ENCODE measurements at places on chromosomes 11 and 22. TPM values are rescaled to one million over a fixed set of nuclear protein-coding genes. Genes with fewer than 3 reads are reported as not detected.

Gene SYT13
- 6.8 TPM for total RNA-seq

- peak; percentile 96 for DNase-seq
Measured at GRCh38 chr22:44975427-44976262, 34.2 kb downstream of the PHF21B start.

GRCh38 chr11:7545611-7546010 is 31.8 kb downstream of the PPFIBP2 start:
- no peak for DNase-seq

Gene TRIM49
- total RNA-seq, result not detected

DNA sequence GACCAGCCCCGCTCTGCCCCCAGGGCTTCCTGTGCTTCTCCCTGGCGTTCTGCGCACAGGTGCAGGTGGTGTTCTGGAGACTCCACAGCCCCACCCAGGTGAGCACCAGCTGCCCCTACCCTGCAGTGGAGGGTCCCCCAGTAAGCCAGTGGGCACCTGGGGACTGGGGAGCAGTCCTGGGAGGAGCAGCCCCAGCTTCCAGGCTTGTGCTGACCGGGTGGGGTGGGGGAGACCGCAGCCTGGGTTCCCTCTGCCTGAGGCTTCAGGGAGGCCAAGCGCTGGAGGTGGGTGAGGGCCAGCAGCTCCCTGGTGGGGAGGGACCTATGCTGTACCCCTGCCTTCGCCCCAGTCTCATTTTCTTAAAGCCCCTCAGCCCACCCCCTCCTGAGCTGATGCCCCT is 6.9 kb downstream of the TSPAN32 start:
- no peak for DNase-seq

- no peak for DNase-seq
Measured at GRCh38 chr11:72668629-72669347, 5.4 kb downstream of the PDE2A start.

- DNase-seq, result no peak
Measured at GRCh38 chr11:1746956-1747752, 3.2 kb downstream of the IFITM10 start.

- no peak for DNase-seq
Measured at GRCh38 chr22:23457380-23457985, 122.6 kb downstream of the IGLL1 start.

- no peak for DNase-seq
Measured at GRCh38 chr11:102603091-102603490, 22.0 kb downstream of the MMP20 start.

GRCh38 chr11:128946648-128947047 is 4.0 kb upstream of the TP53AIP1 start:
- no peak for DNase-seq

Gene SF3B2
- 182 TPM for total RNA-seq

Gene APOBEC3H
- total RNA-seq, result 0.49 TPM

GRCh38 chr11:44615041-44615755 is 49.7 kb downstream of the CD82 start:
- DNase-seq, result no peak

Data from mesothelial cell of epicardium (in vitro differentiated cells).